ENCODE measurements at places on chromosomes 7 and 10.

DNA sequence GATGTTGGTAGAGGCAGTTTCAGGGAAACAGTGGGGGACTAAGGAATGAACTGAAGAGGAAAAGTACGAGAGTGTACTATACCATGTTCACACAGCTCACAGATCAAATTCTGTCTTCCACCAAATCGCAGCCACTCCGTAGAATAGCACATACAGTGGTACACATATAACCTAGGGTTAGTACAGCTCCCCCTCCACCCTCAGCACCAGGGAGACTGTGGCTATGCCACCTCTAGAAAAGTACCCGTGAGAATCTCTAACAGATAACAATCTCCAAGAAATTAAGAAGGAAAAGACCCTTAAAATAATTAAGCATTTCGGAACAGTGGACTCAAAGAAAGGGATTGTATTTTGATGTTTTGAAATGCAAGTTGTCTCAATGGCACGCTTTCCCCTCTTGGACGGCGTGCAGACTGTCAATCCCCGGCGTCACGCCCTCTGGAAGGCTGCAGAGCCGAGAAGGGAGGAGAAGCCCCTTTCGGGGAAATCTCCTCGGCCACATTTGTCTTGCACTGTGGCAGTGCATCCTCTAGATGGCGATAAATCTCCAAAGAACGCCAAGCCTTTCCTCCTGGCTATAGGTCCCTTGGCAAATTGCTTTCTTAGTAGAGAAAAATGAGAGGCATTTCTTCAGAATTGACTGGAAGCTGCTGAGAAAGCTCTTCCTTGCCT, 345.0 kb downstream of the REEP3 start:
- no peak for DNase-seq

- no peak for DNase-seq
Observed at GRCh38 chr10:31166606-31167005, 134.9 kb upstream of the ZNF438 start.

GRCh38 chr7:115135769-115136410, 214.0 kb downstream of the MDFIC start:
- no peak for DNase-seq

- no peak for DNase-seq
Observed at GRCh38 chr7:140078392-140078791, 15.6 kb upstream of the PARP12 start.

GRCh38 chr7:98054585-98054984, 52.1 kb upstream of the LMTK2 start:
- no peak for DNase-seq

- no peak for DNase-seq
Observed at GRCh38 chr7:90841759-90842429, 245.8 kb downstream of the CDK14 start.

GRCh38 chr10:20405761-20406160, 491.4 kb downstream of the NEBL start:
- no peak for DNase-seq

DNA sequence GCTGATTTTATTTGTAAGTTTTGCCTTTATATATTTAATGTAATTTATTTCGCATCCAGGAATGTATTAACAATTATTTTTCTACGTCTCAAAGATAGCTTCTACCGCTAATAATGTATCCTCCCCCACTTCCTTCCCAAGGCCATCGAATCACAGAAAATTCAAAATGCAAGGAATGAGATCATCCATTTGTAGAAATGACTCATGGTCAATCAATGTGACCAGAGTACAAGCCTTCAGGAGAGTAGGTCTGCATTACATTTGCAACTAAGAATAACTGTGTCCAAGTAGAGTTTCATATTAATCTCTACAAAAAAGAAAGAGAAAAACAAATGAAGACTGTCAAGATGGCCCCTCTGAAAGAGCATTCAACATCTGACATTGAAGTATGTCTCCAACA, 205.9 kb upstream of the PHF14 start:
- DNase-seq: no peak

- DNase-seq: no peak
Observed at GRCh38 chr10:119246862-119247549, 39.6 kb downstream of the GRK5 start.

GRCh38 chr10:964988-965417, 23.2 kb upstream of the GTPBP4 start:
- DNase-seq: no peak

All from activated naive CD4-positive, alpha-beta T cell (primary cell).